Right atrium auricular region (tissue), 2 donors: ENCODE measurements at places on chromosomes 5 and 9.
A peak's percentile ranks its signal among the peaks of the same experiment; 100 is the strongest.

GRCh38 chr9:37382982-37383357 is 39.5 kb upstream of the GRHPR start:
- H3K4me3 ChIP-seq: no peak overlapping the region
- H3K4me1 ChIP-seq: no peaks in the 10 kb centered on the region
- DNase-seq: no peak

- no peaks in the 10 kb centered on the region for H3K27me3 ChIP-seq
- H3K36me3 ChIP-seq: peaks cover 51% of the 10 kb centered on the region
- H3K4me1 ChIP-seq: peaks cover 51% of the 10 kb centered on the region
- no peak overlapping the region for H3K4me3 ChIP-seq
- peak overlapping the region; percentile 44 for H3K27ac ChIP-seq
- DNase-seq: peak; percentile 71
Measured at GRCh38 chr5:149206524-149207141, 65.0 kb upstream of the AFAP1L1 start.

GRCh38 chr5:137498301-137498735 is 808 bp downstream of the SPOCK1 start:
- no peak for DNase-seq
- H3K27me3 ChIP-seq: no peaks in the 10 kb centered on the region
- peaks cover 5% of the 10 kb centered on the region for H3K4me1 ChIP-seq
- peak overlapping the region; percentile 16 for H3K27ac ChIP-seq
- no peaks in the 10 kb centered on the region for H3K36me3 ChIP-seq

- no peaks in the 10 kb centered on the region for H3K36me3 ChIP-seq
- peak overlapping the region; percentile 94 for H3K27ac ChIP-seq
- peak overlapping the region; percentile 3 for H3K4me3 ChIP-seq
- no peak for DNase-seq
Measured at GRCh38 chr9:127972236-127972871, 8.4 kb downstream of the EEIG1 start.

DNA sequence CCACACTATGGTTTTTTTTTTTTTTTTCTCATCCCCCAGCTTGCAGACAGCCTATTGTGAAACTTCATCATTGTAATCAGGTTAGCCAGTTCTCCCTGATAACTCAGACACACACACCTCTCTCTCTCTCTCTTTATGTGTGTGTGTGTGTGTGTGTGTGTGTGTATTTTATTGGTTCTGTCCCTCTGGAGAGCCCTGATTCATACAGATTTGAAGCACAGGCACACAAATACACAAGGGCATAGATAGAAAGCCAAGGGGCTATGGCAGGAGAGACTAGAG is 20.6 kb upstream of the VCAN start:
- no peak overlapping the region for H3K4me3 ChIP-seq
- no peaks in the 10 kb centered on the region for H3K4me1 ChIP-seq
- no peaks in the 10 kb centered on the region for H3K36me3 ChIP-seq
- no peak overlapping the region for H3K27ac ChIP-seq

- DNase-seq: no peak
- H3K27me3 ChIP-seq: no peaks in the 10 kb centered on the region
- peaks cover 37% of the 10 kb centered on the region for H3K36me3 ChIP-seq
- no peaks in the 10 kb centered on the region for H3K4me1 ChIP-seq
Measured at GRCh38 chr5:149550594-149551226, 529 bp downstream of the CSNK1A1 start.

DNA sequence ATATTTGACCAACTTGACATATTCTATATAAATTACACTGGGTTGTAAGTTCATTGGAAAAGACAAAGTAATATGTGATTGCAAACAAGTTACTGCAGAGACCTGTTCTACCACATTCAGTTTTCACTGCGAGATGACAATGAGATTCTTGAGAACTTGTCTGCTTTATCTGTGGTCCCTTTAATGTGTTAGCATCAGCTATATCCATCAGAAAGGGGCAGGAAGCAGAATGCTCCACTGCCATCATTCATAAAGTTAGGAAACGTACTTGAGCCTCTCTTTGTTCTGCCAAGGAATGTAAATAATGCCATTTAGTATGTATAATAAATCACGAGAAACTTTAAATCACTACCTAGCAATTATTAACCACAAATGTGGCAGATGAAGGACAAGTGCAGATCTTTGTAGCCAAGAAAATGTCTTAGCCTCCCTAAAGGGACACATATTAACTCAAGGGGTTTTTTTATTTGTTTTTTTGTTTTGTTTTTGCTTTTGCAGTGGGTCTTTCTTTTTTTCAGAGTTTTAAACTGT is 59.4 kb downstream of the GIN1 start:
- no peak for DNase-seq
- no peak overlapping the region for H3K27ac ChIP-seq
- H3K27me3 ChIP-seq: no peaks in the 10 kb centered on the region
- no peaks in the 10 kb centered on the region for H3K4me1 ChIP-seq
- H3K4me3 ChIP-seq: no peak overlapping the region

DNA sequence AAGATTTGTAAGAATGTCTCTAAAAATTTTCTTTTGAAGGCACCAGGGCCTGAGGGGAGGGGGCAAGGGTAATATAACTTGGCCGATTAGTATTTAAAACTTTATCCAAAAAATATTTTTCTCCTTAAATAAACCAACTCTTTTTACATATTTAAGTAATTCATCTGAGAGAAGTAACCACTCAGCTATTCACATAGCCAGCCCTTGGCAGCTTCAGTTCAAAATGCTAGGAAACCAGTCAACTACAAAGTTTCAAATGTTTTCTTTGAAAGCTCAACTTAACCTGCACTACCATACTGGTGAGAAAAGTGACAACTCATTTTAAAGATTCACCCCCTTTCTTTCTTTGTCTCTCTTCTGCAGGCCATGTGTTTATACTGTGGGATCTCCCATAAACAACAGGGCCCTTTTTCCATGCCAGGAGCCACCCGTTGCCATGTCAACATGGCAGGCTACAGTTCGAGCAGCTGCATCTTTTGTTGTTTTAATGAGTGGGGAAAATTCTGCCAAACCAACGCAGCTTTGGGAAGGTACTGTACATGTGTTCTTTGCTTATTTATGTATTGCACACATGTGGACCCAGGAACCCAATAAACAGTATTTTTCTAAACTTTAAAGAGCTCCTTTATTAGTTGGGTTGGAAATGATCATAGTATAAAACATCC is 46.3 kb downstream of the AOPEP start:
- DNase-seq: no peak
- H3K4me3 ChIP-seq: no peak overlapping the region
- H3K27ac ChIP-seq: peak overlapping the region; percentile 16
- H3K4me1 ChIP-seq: no peaks in the 10 kb centered on the region
- no peaks in the 10 kb centered on the region for H3K27me3 ChIP-seq
- no peaks in the 10 kb centered on the region for H3K36me3 ChIP-seq

DNA sequence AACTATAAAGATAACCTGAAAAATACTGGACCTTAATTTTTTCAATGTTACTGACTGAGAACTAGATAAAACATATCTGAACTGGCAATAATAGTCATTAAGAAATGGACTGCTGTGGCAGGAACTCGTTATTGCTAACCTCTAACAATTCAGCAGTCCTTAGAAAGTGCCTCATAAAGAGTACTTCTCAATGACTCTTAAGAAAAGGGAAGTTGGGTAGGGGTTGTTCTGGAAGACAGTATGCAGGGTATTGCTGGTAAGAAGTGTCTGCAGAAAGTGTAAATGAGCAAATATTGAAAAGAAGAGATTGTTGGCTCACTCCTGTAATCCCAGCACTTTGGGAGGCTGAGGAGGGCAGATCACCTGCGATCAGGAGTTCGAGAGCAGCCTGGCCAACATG is 27.9 kb downstream of the FOXD1 start:
- H3K27ac ChIP-seq: no peak overlapping the region
- no peaks in the 10 kb centered on the region for H3K36me3 ChIP-seq
- DNase-seq: no peak
- no peak overlapping the region for H3K4me3 ChIP-seq
- peaks cover 8% of the 10 kb centered on the region for H3K27me3 ChIP-seq

DNA sequence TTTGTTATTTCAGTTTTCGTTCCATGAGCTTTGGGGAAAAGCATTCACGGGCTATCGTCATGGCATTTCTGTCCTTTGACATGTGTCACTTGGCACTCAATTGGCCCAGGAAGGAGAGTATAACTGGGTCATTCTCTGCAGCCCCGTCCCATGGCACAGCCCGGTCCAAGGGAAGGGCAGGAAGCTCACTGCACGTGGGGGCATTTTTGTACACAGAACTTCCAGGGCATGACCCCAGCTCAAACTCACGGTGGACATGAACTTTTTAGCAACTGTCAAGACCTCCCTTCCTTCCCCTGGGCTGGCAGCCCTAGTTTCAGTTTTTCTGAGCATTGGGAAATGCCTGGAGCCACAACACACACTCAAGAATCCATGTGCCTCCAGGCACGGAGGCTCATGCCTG is 161.6 kb upstream of the PANK3 start:
- peak overlapping the region; percentile 45 for H3K27ac ChIP-seq
- no peak overlapping the region for H3K4me3 ChIP-seq
- DNase-seq: peak; percentile 81
- no peaks in the 10 kb centered on the region for H3K27me3 ChIP-seq
- no peaks in the 10 kb centered on the region for H3K4me1 ChIP-seq

DNA sequence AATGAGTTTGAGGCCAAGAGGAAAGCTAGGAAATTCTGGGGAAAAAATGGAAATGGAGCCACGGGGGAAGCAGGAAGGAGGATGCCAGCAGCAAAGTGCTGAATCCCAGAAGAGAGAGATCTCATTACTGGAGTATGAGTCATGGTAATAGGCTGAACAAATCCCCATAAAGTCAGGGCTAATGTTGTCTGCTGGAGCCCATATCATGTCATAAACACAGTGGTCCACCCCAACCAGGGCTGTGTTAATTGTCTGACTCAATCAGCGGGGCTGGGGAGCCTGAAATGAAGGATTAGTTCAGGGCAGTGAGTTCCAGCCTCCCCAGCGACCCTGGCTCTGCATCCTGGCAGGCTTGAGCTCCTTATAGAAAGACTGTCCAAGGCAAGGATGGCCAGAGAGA is 68.8 kb downstream of the TLR4 start:
- H3K36me3 ChIP-seq: no peaks in the 10 kb centered on the region
- no peak overlapping the region for H3K27ac ChIP-seq

DNA sequence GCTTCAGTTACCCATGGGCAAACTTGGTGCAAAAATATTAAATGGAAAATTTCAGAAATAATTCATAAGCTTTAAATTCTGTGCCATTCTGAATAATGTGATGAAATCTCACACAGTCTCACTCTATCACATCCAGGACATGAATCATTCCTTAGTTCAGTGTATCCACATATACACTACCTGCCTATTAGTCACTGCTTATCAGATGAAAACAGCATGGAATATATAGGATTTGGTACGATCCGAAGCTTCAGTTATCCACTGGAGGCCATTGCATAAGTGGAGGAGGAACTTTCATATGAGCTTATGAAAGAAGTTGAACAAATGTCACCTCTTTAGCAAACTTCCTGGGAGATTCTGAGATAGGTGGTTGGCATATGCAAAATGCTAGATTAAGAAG is 64.2 kb downstream of the GAPVD1 start:
- peaks cover 71% of the 10 kb centered on the region for H3K36me3 ChIP-seq
- no peak for DNase-seq
- H3K27ac ChIP-seq: no peak overlapping the region
- H3K4me3 ChIP-seq: no peak overlapping the region
- H3K27me3 ChIP-seq: no peaks in the 10 kb centered on the region
- no peaks in the 10 kb centered on the region for H3K4me1 ChIP-seq

GRCh38 chr9:127541176-127541575 is 70.9 kb upstream of the STXBP1 start:
- peaks cover 94% of the 10 kb centered on the region for H3K4me1 ChIP-seq
- H3K27ac ChIP-seq: peak overlapping the region; percentile 60
- H3K4me3 ChIP-seq: no peak overlapping the region
- no peaks in the 10 kb centered on the region for H3K36me3 ChIP-seq
- DNase-seq: no peak

- H3K27ac ChIP-seq: peak overlapping the region; percentile 69
- no peaks in the 10 kb centered on the region for H3K4me1 ChIP-seq
- H3K36me3 ChIP-seq: no peaks in the 10 kb centered on the region
- no peak overlapping the region for H3K4me3 ChIP-seq
- H3K27me3 ChIP-seq: no peaks in the 10 kb centered on the region
Measured at GRCh38 chr5:153641183-153641688, 150.8 kb downstream of the GRIA1 start.

- no peaks in the 10 kb centered on the region for H3K36me3 ChIP-seq
- no peaks in the 10 kb centered on the region for H3K4me1 ChIP-seq
- no peak for DNase-seq
- H3K27me3 ChIP-seq: no peaks in the 10 kb centered on the region
Measured at GRCh38 chr5:80117446-80117845, 82.3 kb downstream of the THBS4 start.

- no peaks in the 10 kb centered on the region for H3K27me3 ChIP-seq
- no peaks in the 10 kb centered on the region for H3K36me3 ChIP-seq
- DNase-seq: no peak
- H3K27ac ChIP-seq: no peak overlapping the region
- H3K4me1 ChIP-seq: no peaks in the 10 kb centered on the region
- no peak overlapping the region for H3K4me3 ChIP-seq
Measured at GRCh38 chr9:16031971-16032370, 479.1 kb downstream of the CCDC171 start.

- peaks cover 24% of the 10 kb centered on the region for H3K36me3 ChIP-seq
- no peak overlapping the region for H3K27ac ChIP-seq
- no peak for DNase-seq
- no peak overlapping the region for H3K4me3 ChIP-seq
- no peaks in the 10 kb centered on the region for H3K27me3 ChIP-seq
Measured at GRCh38 chr5:138911441-138911840, 36.3 kb upstream of the LRRTM2 start.

DNA sequence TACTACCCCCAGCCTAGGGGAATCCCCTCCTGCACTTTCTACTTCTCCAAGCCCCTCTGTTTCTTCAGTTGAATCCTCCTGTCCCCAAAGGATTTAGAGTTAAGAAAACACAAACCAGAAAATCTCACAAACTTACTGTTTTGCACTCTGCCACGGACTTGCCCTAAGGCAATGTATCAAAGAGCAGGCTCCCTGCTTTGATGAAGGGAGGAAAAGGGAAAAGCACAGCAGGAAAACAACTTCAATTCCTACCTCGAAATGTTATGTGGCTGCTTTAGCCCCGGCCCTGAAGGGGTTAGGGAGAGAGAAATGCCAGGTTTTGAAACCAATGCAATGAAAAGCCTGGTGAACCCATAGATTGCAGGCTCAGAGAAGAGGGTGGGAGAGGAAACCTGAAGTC is 254.7 kb downstream of the MAN2A1 start:
- DNase-seq: no peak
- H3K4me1 ChIP-seq: no peaks in the 10 kb centered on the region
- H3K36me3 ChIP-seq: no peaks in the 10 kb centered on the region
- H3K27ac ChIP-seq: no peak overlapping the region

- no peak overlapping the region for H3K4me3 ChIP-seq
- peak overlapping the region; percentile 51 for H3K27ac ChIP-seq
- H3K27me3 ChIP-seq: no peaks in the 10 kb centered on the region
- H3K36me3 ChIP-seq: no peaks in the 10 kb centered on the region
- peak; percentile 58 for DNase-seq
Measured at GRCh38 chr9:124779368-124780059, 2.6 kb downstream of the OLFML2A start.

DNA sequence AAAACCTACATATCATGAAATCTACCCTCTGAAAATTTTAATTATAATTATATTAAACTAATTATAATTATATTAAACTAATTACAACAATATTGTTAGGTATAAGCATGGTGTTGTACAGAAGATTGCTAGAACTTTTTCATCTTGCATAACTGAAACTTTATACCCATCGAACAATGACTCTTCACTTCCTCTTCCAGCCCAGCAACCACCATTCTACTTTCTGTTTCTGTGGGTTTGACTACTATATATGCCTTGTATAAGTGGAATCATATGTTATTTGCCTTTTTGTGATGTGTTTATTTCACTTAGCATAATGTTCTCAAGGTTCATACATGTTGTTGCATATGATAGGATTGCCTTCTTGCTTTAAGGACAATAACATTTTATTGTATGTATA is 274.2 kb upstream of the CCNH start:
- no peaks in the 10 kb centered on the region for H3K36me3 ChIP-seq
- no peak overlapping the region for H3K4me3 ChIP-seq
- DNase-seq: no peak
- H3K27ac ChIP-seq: no peak overlapping the region
